ENCODE measurements at places on chromosomes 16 and 17. TPM values are rescaled to one million over a fixed set of nuclear protein-coding genes. Genes with fewer than 3 reads are reported as not detected.

CTCF gene
- 35.5 TPM for total RNA-seq

TLCD1 gene
- 1.7 TPM for total RNA-seq

KRTAP4-9 gene
- total RNA-seq, result not detected

GFER gene
- total RNA-seq, result 7.7 TPM

UNC45B gene
- 4.5 TPM for total RNA-seq

PYY gene
- total RNA-seq, result not detected

ZP2 gene
- total RNA-seq, result 0.90 TPM

TOB1 gene
- 47.4 TPM for total RNA-seq

LPO gene
- not detected for total RNA-seq

JPH3 gene
- 0.95 TPM for total RNA-seq

CD300H gene
- not detected for total RNA-seq

KRT36 gene
- total RNA-seq, result not detected

NPIPB13 gene
- 3.8 TPM for total RNA-seq

IGF2BP1 gene
- 2.9 TPM for total RNA-seq

PRSS27 gene
- total RNA-seq, result 0.85 TPM

HBA2 gene
- 648 TPM for total RNA-seq

Data from urinary bladder (tissue), 4 donors.